ENCODE measurements at places on chromosomes 12 and 14.

- DNase-seq, result peak; percentile 53
These were observed 8.0 kb downstream of the STXBP6 start for GRCh38 chr14:25041898-25042297.

- no peak for DNase-seq
These were observed 9.2 kb upstream of the ARG2 start for GRCh38 chr14:67610491-67610890.

DNA sequence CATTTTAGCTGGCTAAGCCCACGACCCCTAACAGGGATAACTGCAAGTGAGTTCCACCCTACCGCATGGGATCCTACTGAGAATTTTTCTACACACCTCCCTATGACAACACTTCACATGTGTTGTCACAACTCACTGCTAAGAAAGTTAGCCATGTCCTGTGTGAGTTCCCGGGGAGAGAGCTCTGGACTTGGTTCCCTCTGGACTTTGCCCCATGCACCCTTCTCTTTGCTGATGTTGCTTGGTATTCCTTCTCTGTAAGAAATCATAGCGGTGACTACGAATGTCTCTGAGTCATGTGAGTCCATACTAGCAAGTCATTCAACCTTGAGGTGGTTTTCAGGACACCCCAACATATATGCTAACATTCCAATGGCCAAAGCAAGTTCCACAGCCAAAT, 9.5 kb upstream of the CDKN3 start:
- DNase-seq, result no peak

- DNase-seq, result no peak
These were observed 29.4 kb downstream of the FAIM2 start for GRCh38 chr12:49874142-49874897.

DNA sequence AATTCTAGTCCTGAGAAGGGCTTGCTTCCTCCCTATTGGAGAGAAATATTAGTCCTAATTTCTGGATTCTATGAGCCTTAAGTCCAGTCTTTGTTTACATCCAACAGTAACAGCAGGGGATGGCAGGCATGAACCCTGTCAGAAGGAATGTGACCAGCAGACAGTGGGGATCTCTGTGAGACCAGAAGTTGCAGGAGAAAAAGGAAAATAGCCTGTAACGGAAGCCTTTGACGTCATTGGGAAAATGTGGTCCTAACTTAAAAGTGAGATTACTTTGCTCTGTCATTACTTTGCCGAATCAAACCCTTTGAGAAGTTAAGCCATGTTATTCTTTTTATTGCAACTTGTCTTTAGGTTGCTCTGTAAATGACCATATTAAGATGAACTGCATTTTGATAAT, 218.2 kb upstream of the PRICKLE1 start:
- DNase-seq, result no peak

DNA sequence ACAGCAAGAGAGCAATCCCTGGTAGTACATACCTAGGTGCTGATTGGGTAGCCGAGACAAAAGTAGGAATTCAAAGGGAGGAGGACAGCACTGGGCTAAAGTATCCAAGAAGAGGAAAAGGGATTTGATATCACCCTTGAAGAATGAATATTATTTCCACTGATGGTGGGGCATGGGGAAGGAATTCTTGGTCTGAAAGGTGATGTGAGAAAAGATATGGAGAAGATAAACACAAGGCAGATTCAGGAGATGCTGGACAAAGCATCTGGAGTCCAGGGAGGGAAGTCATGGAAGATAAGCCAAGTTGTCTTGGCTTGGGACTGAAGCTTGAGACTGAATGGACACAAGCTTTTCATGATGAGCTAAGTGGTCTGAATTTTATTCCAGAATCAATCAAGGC, 194.0 kb downstream of the EGLN3 start:
- DNase-seq, result no peak

GRCh38 chr12:48990552-48990951, 8.6 kb downstream of the DDN start:
- DNase-seq, result no peak

GRCh38 chr12:121214855-121215745, 5.2 kb downstream of the P2RX4 start:
- DNase-seq, result no peak

DNA sequence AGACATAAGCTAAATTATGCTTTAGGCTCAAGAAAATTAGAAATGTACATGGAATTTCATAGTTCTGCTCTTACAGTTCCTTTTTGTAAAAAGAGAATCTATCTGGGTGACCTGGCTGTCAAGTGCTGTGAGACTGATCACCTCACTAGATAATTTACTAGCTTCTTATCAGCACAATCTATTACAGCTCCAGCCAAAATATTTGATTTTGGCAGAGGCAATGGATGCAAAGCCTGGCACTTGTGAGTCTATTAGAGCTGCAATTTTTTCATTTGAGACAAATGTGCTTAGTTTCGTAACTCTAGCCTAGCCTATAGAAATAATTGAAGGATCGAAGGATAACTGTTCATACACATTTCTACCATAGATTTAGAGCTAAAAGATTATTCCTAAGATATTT, 927.5 kb downstream of the SLC6A15 start:
- no peak for DNase-seq

DNA sequence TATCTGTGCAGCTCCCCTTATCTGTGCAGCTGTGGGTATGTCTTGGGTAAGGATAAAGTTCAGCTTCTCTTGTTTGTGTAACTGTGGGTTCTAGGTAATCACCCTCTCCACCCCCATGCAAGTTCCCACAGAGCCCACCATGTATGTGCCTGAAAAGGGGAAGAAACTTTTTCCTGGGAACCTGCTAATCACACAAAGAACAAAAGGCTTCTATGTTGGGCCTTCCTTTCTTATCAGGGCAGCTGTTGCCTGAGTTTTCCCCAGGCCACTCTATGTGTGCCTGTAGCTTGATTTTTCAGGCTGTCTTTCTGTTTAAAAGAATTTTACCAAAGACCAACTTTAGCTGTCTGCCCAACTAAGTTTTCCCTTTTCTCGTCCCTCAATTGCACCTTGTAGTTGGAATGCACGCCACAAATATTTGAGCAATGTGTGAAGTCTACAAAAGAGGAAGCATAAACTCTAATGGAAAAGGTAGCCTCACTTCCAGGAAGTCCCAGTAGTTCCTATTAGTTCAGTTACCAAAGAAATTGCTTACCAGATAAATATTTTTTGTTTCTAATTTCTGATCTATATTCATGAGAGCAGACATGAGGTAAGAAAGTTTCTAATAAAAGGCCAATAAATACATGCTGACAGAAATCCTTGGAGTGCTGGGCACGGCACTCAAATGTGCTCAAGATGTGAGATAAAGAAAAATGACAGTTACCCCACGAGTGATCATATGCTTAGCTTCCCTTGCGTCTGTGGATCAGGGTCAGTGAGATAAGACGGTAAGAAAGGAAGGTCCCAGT, 2.7 kb upstream of the GALC start:
- DNase-seq, result no peak

- DNase-seq, result no peak
These were observed 21.2 kb downstream of the BCL7A start for GRCh38 chr12:122042910-122043309.

- DNase-seq, result no peak
These were observed 53.8 kb downstream of the VCPKMT start for GRCh38 chr14:50062438-50063085.

DNA sequence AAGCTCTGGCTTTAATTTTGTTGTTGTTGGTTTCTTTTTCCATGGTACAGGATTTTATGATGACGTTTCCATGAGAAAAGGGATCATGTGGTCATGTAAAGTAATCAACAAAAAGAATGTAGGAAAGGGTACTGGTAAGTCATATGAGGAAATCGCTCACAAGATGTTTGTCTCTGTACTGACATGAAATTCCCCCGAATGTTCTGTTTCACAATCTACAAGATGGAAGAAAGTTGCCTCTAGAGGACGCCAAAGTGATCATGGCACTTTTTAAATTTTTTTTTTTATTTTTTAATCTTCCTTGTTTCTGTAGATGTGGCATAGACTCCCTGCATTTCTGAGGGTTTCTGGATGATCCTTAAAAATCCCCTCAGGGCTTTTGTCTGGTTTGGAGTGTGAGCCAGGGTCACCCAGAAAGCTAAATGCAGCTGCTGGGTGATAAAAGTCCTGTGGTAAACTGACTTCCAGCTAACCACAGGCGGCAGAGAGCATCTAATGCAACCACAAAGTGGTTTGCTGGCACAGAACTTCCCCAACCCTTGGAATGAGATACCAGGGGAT, 393.5 kb downstream of the CCDC91 start:
- DNase-seq, result no peak

GRCh38 chr12:6313326-6313940, 3.0 kb downstream of the PLEKHG6 start:
- no peak for DNase-seq

DNA sequence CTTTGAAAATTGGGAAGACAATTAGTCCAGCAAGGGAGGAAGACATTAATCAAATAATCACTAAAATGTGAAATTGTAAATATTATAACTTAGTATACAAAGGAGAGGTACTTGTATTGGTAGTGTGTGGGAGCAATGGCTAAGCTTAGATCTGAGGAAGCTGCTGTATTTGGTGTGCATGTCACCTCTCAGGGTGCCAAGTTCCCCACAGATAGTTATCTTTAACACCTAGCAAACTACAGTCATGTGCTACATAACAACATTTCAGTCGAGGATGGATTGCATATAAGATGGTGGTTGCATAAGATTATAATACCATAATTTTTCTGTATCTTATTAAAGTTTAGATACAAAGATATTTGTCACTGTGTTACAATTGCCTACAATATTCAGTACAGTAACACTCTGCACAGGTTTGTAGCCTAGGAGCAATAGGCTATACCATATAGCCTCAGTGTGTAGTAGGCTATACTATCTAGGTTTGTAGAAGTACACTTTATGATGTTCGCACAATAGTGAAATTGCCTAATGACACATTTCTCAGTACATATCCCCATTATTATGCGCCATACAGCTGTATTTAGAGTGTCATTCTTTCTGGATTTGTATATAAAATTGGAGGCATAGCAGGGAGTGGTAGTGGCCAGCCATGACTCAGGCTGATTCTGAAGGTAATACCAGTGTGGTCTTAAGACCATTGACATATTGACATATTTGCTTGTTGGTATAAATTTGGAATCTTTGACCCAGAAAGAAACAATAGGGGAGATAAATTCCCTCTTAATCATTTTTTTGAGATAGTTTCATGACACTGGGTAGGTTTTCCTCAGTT, 55.8 kb downstream of the RAD51B start:
- no peak for DNase-seq

- DNase-seq, result no peak
These were observed 14.0 kb downstream of the GIT2 start for GRCh38 chr12:109982210-109982609.

DNA sequence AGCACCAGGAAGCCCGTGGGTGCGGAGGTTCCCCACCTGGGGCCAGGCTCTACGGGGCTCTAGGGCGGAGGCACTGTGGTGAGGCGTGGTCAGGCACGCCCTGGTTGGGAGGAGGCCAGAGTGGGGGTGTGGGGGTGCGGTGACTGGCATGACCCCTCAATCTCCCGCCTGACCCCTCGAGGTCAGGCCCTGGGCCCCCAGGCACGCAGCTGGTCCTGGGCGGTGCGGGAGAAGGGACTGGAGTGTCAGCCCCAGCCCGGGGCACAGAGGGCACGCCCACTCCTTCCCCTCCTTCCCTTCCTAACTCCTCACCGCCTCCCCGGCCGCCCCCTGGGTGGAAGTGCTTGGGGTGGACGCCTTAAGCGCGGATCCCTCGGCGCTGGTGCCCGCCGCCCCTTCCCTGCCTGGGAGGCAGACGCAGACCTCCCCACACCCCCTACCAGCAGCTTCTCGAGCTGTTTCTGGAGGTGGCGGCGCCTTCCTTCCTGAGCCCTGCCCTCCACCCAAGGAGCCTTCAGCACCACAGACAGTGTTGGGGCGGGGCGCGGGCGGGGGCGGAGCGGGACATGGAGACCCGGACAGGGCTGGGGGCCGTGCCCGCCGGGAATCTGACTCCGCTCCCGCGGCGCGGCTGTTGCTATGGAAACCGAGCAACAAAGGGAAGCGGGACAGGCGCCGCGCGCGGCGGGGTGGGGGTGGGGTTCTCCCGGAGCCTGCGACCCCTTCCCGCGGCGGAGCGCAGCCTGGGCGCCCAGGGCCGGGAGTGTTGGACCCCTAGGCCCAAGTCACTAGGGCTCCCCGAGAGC, 741 bp upstream of the CRIP2 start:
- DNase-seq, result peak; percentile 82

- no peak for DNase-seq
These were observed 148.2 kb downstream of the ADGRD1 start for GRCh38 chr12:131101703-131102492.

- no peak for DNase-seq
These were observed 343.5 kb upstream of the TMEM132C start for GRCh38 chr12:127923501-127923900.

GRCh38 chr12:51351913-51352532, 5.5 kb upstream of the CELA1 start:
- DNase-seq, result peak; percentile 26

GRCh38 chr14:65180725-65181025, 78.4 kb upstream of the MAX start:
- DNase-seq, result no peak

DNA sequence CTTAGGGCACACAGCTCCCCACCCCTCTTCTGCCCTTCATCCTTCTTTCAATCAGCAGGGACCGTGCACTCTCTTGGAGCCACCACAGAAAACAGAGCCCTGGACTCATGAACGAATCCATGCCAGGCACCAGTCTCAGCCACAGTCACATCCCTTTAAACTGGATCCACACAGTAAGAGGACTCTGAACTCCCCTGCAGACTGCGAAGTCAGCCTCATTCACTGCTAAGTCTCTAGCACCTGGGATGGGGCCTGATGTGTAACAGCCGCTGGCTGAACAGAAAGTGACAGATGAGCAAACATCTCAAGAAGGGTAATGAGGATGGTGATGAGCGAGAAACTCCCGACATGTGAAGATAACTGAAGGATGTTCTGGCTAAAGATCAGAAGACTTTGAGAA, 45.8 kb upstream of the IQSEC3 start:
- no peak for DNase-seq

GRCh38 chr14:36451310-36452065, 68.5 kb downstream of the NKX2-1 start:
- peak; percentile 53 for DNase-seq

DNA sequence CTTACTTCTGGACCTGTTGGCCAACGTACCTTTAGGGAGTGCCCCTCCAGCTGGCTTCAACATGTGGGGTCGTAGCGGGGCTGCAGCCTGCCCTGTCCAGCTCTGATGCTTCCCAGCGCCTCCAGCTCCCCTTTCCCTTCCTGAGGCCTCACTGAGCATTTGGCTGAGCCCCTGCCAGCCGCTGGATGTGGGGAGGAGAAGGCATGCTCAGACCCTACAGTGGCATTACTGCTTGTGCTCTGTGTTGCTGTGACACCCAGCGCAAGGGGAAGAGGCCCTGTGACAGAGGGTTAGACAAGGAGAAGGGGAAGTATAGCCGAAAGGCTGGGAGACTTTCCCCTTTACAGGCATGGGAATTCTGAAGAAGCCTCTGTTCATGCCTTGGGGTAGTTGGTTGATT, 145.9 kb downstream of the PRKCH start:
- no peak for DNase-seq

GRCh38 chr12:4540638-4541037, 1.9 kb downstream of the RAD51AP1 start:
- DNase-seq, result no peak

Measured in NCI-H510A (cell line).